Fibroblast of skin of right quadriceps (primary cell): ENCODE measurements at places on chromosomes 7 and 10.

- DNase-seq = no peak
Observed at GRCh38 chr10:112005044-112005443, 178.5 kb downstream of the GPAM start.

DNA sequence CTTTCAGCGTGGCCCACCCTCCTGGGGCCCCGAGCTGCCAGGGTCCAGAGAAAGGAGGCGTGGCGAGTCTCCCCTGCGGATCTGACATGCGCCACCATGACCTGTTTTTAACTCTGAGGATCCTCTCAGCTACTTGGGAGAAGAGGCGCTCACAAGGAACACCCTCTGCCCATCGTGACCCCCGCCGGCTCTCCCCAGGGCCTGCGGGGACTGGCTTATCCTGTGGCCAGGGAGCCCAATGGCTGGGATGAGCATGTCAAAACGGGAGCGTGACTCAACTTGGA lies 93.7 kb downstream of the EBF3 start:
- DNase-seq = no peak

- DNase-seq = no peak
Observed at GRCh38 chr10:938941-939678, 7.6 kb upstream of the LARP4B start.

DNA sequence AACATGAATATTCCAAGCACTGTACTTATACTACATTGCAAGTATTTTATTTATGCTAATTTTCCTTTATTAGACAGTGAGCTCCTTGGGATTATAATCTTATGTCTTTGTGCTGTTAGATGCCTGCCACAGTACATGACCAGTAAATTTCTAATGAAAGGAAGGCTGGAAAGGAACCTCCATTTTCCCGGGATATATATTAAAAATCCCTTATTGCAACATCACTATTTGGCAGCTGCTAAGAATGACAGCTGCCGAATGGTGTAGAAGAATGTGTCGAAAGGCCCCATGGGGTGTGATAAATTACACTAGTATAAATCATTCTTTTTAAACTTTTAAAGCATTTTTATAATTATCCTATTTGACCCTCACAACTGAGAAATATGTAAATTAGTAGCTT lies 59.1 kb downstream of the TFAM start:
- no peak for DNase-seq

- no peak for DNase-seq
Observed at GRCh38 chr10:23253780-23254179, 61.7 kb downstream of the PTF1A start.

- DNase-seq = no peak
Observed at GRCh38 chr7:49802600-49802999, 29.2 kb downstream of the VWC2 start.

DNA sequence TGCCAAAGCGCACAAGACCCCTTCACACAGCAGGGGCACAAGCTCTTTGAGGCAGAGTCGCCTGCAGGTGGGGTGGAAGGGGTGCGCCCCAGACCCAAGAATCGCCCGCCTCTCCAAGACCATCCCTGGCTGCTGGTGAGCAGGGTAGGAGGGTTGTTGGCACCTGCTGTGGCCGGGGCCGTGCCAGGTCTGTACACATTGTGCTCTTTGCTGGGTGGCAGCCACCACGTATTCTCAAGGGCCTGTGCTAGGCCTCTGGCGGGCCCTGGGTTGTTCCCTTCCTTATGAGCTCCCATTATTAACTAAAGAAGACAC lies 84.4 kb downstream of the LHPP start:
- no peak for DNase-seq

DNA sequence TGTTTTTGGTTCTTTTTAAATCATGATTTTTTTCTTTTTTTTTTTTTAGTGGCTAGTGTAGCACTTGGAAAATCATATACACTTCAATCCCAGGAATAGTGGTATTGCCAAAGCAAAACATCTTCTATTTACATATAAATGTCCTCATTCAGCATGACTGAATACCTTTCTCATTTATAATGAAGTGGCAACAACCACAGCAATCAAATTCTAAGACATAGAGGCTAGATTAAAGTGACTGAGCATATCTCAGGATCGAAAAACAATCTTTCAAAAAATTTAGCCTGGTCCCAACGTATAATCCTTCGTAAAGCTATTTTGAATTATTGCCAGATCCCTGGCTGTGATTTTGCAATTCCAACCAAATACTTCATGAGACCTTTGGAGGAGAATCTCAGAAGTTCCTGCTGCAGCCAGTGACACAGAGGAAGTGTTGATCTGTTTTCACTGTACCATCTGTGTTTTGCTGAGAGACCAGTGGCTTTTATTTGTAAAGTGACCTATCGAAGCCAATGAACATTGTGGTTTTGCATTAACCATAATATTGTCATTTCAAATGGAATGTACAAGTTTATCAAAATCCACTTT lies 29.8 kb upstream of the SP8 start:
- DNase-seq = no peak

- DNase-seq = no peak
Observed at GRCh38 chr7:69020536-69020935, 577.7 kb upstream of the AUTS2 start.

GRCh38 chr7:65923316-65923715 lies 50.4 kb downstream of the VKORC1L1 start:
- no peak for DNase-seq

DNA sequence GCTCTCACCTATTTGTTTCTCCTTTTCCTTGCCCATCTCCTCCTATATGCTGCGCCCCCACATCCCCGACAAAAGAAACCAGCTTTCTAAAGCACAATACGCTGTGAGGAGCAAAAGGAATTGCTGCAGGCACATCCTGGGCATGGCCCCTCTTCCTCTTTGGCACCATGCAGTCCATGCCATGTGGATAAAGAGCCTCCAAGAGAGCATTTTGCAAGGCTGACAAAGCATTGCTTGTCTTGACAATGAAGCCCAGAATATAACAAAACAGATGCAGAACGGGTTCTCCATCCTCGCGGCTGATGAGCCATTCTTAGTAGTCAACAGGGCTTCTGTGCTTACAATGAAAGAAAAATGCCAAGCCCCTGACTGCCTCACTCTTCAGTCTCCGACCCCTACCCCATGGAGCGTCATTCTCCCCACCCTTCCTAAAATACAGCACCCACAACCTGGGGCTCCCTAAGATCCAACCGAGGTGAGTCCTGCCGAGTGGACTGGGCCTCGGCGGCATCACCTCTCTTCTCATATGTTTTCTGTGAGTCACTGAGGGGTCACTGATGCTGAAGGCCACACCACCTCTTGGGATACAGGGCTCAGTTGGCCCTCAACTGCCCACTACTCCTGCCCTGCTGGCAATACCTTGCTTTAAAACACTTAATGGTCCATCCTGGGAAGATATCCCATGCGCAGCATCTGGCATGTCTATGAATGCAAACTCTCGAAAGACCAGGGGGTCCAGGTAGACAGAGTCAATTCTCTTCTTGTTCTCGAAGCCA lies 47.5 kb downstream of the GSDME start:
- no peak for DNase-seq

GRCh38 chr10:44662051-44662450 lies 249.1 kb upstream of the TMEM72 start:
- DNase-seq = peak; percentile 48

DNA sequence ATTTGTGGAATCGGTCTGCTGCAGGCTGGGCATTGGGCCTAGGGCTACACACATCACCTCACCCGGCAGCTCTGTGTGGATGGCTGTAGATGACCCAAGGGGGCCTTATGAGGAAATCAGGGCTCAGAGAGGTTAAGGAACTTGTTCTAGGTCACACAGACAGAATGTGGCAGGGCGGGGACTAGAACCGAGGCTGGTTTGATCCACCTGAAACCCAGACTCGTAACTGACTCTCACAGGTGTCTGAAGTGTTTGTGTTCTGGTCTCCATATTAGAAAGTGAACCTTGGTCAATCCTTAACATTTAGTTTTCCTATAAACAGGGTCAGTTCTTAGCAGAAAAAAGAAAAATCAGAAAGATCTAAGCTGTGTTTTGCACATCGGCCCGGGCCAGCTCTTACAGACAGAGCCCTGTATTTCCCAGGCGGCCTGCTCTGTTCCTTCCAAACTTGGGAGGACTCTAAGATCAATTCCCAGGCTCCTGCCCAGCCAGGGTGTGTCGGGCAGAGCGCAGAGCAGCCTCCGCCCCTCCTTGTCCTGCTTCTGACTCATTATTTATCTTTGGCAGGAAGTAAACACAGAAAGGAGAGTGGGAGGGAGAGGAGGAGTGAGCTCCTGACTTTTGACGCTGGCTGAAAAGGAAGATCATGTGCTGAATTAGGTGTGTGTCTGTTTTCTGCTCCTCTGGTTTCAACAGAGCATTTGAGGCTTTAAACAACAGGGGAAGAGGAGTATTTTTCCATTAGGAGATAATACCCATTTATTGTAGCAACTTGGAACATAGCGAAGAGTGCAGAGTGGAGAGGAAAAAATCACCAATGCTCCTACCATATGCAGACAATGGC lies 74.1 kb downstream of the TACC2 start:
- peak; percentile 42 for DNase-seq

DNA sequence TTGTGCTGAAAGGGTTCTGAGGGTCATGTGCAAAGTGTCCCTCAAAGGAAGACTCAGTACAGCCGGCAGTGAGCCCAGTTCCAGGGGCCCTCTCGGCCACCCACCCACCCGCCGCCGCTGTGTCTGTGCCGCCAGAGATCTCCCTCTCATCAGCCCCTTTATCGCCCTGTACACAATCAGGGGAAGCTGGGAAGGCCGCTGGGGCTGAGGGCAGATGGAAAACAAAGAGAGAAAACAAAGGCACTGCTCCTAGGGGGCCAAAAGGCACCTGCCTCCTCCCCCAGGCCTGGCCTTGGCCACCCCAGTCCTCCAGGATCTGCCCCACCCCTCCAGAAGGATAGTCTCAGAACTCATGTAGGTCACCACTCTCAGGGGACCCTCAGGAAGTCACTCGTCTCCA lies 67.0 kb downstream of the ZMIZ1 start:
- no peak for DNase-seq

DNA sequence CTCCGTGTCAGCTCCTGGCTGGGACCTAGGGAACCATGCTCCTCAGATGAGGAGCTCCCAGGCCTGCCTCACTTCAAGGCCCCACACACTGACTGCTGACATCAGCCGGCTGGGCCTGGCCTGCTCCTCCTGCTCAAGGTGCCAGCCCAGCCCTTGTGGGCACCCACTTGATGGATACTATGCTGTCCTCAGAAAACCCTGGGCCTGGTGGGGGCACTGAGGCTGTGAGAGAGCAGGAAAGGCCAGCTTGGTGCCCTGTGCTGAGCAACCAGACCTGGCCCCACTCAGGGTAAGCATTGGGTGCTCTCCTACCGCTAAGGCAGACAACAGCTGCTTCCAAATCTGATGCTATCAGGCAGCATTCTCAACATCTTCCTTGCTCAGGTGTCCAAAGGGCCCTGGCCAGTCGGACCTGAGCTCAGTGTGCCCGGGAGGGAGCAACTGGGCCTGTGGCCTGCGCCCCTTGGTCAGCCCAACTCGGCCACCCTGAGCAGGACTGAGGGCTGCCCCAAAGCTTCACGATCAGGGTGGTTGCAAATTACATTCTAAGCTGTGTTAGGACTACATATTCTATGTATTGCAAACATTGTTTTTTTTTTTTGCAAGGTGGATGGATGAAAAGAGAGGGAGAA lies 21.9 kb upstream of the ANTXRL start:
- no peak for DNase-seq

DNA sequence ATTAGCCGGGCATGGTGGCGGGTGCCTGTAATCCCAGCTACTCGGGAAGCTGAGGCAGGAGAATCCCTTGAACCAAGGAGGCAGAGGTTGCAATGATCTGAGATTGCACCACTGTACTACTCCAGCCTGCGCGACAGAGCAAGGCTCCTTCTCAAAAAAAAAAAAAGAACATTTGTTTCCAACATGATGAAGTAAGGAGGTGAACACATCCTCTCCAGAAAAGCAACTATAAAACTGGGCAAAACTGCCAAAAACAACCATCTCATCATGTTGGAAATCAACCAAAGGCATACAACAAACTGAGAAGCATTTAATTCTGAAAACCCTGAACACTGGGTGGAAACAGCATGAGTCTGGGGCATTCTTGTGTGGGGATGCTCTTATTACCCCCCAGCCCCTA lies 14.3 kb downstream of the PRTFDC1 start:
- DNase-seq = no peak

GRCh38 chr7:69204943-69205342 lies 393.3 kb upstream of the AUTS2 start:
- peak; percentile 82 for DNase-seq

- no peak for DNase-seq
Observed at GRCh38 chr10:3072641-3073360, 5.5 kb downstream of the PFKP start.

- DNase-seq = no peak
Observed at GRCh38 chr10:1739751-1740150, 2.4 kb upstream of the ADARB2 start.

- DNase-seq = no peak
Observed at GRCh38 chr7:31852462-31852861, 165.4 kb downstream of the PPP1R17 start.

- DNase-seq = no peak
Observed at GRCh38 chr10:127526161-127526560, 22.9 kb upstream of the NPS start.

GRCh38 chr7:126637538-126637937 lies 615.2 kb downstream of the GRM8 start:
- no peak for DNase-seq

GRCh38 chr7:30654296-30655090 lies 27.8 kb downstream of the CRHR2 start:
- DNase-seq = no peak

DNA sequence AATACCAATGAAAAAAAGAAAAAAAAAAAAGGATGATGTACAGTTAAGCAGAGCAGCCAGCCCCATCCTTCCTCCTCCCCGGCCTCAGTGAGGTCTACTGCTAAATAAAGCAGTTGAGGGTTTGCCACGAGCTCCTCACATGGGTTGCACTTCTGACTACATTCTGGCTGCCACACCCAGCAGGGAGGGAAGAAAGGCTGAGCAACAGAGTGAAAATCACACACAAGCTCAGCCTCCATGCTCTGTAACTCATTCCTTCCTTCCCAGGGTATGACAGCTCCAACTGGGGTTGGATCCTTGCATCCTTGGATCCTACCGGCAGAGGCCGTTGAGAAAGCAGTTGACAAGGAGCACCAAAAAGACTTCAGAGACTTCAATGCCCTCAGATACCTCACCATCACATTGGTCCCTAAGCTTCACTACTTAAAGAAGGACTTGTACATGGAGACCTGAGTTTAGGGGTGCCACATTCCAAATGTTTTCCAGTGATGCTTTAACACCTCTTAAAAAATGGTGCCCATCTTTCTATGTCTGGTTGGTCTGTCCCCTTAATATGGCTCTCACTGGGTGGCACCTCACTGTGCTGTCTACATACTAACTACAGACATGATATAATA lies 52.9 kb upstream of the PIK3CG start:
- DNase-seq = no peak

- DNase-seq = no peak
Observed at GRCh38 chr7:76998285-76998589, 33.9 kb downstream of the SPDYE17 start.

GRCh38 chr7:151138153-151138851 lies 29.2 kb downstream of the GBX1 start:
- no peak for DNase-seq

DNA sequence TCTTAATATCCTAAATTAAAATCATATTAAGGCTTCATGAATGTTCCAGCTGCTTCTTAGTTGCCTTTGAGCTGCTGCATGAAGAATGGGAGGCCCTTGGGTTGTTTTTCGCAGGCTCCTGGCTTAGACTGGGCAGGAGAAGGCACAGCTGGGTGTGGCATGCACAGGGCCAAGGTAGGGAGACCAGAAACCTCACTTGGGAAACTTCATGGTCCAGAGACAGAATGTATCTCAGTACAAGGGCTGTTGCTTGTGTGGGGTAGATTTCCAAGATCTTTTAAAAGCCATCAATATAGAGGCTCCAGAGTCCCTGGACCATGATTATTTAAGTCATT lies 49.9 kb downstream of the BUB3 start:
- no peak for DNase-seq

- no peak for DNase-seq
Observed at GRCh38 chr10:130999376-131000202, 311.9 kb downstream of the TCERG1L start.
